ENCODE measurements at places on chromosomes 3 and 15.

DNA sequence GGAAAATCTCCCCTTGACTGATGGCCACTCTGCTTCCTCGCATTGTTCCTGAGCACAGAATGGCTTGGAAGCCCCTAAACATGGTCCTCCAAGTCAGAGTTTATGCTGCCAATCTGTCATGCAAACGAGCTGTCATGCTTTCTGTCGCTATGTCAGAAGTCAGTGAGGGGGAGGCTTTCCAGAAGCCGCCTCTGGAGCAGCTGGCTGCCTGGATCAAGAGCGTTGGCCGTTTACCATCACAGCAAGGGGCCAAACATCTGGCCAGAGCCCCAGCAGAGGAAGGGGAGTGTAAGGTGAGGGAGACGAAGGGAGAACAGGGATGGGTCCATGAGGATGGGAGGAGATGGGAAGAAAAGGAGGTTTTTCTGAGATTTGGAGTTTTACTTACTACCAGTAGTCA, 372.6 kb upstream of the NR2F2 start:
- no peak for DNase-seq

- no peak for DNase-seq
These were observed 95.7 kb upstream of the C3orf80 start for GRCh38 chr3:160129459-160130061.

- DNase-seq = no peak
These were observed 67.4 kb downstream of the IMPG2 start for GRCh38 chr3:101252945-101253344.

- no peak for DNase-seq
These were observed 1036.6 kb downstream of the NTRK3 start for GRCh38 chr15:87219650-87220615.

DNA sequence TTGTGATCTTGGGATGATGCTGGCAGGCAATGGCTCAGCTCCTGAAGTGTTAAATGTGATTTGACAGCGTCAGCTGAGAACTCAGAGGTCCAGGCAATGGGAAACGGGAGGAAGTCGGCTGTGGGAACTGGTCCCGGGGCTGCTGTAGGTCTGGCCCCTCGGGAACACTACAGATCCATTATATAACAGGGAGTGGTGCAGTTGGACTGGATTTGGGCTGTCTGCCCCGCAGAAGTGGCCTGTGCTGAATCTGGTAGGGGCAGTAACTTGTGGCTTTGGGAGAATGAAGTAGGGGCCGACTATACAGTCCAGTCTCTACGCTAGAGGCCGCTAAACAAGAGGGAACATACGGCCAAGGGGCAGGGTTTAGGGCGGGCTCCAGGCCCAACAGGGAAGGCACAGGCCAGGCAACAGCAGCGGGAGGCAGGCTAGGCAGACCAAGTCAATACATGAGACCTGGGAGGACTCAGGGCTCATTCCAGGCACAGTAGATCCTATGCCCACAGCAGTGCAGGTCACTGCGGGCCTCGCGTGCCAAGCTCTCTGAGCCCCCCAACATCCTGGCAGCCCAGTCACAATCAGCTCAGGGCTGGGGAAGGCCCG, 20.3 kb upstream of the IL16 start:
- no peak for DNase-seq

DNA sequence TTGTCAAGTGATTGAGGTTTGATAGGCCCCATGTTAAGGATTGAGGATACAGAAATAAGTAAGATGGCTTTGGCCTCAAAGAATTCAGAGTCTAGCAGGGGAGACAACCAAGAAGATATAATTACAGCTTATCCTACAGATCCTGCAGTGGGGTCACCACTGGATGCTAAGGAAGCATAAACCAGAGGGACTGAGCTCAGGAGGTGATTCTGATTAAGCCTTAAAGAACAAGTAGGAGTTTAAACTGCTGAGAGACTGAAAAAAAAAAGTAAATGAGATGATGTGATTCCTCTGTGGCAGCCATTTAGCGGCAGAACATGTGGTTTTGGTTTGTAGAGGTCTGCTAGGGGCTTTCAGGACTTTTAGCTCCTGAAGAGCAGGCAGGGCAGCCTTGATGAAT, 72.1 kb upstream of the ROPN1 start:
- DNase-seq = no peak

DNA sequence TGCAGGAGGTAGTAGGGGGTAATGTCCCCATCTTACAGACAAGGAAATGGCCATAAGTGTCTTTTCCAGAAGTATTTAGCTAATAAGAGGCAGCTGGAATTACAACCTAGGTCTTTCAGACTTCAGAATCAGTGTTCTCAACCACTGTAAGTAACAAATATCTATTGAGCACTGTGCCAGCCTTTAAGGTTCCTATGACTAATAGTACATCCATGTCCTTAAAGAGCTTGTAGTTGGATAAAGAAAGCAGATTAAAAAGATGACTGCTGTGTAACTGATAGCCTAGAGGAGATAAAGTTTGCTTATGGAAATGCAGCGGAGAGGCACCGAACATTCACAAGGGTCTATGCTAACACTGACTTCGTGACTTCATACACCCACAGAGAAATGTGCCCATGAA, 136.0 kb downstream of the KCNMB2 start:
- no peak for DNase-seq

DNA sequence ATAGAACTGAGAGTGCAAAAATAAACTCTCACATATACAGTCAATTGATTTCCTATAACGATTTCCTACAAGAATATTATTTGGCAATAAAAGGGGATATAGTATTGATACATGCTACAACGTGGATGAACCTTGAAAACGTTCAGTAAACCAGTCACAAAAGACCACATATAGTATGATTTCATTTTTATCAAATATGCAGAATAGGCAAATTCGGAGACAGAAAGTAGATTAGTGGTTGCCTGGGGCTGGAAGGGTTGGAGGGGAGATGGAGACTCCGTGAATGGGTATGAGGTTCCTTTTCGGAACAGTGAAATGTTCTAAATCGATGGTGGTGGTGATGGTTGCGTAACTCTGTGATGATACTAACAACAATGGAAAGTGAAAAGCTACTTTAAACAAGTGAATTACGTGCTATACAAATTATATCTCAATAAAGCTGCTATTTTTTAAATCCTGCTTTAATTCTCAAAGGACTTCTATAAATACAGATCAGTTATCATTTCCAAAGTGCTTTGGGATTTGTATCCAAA, 6.0 kb downstream of the APOD start:
- no peak for DNase-seq

- no peak for DNase-seq
These were observed 530 bp upstream of the FBXL22 start for GRCh38 chr15:63596676-63597037.

DNA sequence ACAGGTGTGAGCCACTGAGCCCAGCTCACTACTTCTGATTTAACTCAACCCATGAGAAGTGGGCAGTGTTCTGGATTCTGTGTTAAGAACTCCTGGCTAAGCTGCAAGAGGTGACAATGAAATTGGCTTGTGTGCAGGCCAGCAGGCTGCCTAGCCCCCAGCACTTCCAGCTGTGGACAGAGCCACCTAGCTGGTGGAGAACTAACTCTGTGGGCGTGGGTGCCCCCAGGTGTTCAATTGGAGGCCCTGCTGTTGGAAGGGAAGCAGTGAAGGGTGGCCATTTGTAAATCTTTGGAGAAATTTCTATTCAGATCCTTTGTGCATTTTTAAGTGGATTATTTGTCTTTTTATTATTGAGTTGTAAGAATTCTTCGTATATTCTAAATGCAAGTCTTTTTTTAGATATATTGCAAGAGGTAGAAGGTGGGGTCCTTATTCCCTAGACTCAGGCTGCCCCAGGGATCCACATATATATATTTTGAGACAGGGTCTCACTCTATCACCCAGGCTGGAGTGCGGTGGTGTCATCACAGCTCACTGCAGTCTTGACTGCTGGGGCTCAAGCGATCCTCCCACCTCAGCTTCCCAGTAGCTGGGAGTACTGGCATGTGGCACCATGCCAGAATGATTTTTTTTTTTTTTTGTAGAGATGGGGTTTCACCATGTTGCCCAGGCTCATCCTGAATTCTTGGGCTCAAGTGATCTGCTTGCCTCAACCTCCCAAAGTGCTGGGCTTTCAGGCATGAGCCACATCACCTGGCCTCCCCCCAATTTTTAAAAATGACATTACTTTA, 7.2 kb upstream of the SCAMP5 start:
- DNase-seq = peak; percentile 34

GRCh38 chr3:46932455-46933225, 43.9 kb downstream of the CCDC12 start:
- no peak for DNase-seq

GRCh38 chr15:91117375-91117774, 17.3 kb downstream of the SV2B start:
- no peak for DNase-seq

DNA sequence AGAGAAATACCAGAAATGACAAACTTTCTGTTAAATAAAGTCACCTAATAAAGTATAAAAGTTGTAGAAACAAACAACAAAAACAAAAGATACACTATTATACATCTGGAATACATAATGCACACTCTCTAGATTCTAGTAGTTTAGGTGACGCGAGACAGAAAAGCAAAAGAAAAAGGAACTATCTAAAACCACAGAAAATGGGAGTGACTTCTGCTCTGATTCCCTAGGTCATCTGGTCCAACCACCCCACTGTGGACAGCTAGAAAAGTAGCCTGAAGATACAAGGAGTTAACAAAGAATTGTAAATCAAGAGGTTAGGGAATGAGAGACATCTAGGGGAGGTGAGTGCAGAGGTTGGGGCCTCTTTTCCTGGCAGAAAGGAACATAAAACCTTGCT, 39.1 kb downstream of the DHX36 start:
- no peak for DNase-seq

- DNase-seq = no peak
These were observed 53.3 kb downstream of the GJD2 start for GRCh38 chr15:34701536-34701935.

DNA sequence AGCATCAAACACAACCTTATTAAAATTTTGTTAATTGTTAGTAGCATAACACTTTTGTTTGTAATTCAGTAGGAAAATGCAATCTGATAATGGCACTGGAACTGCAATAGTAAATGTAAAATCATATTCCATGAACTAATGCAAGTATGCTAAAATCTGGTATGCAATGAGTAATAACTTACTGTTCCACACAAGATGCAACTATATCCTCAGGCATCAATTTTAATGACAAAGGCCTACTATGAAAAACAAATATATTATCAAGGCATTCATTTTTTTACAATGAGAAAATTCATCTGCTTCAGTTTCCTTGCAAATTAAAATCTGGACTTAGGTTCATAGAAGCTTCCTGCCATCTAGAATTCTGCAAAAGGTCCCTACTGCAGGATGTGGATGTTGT, 1.4 kb upstream of the NSMCE3 start:
- no peak for DNase-seq

DNA sequence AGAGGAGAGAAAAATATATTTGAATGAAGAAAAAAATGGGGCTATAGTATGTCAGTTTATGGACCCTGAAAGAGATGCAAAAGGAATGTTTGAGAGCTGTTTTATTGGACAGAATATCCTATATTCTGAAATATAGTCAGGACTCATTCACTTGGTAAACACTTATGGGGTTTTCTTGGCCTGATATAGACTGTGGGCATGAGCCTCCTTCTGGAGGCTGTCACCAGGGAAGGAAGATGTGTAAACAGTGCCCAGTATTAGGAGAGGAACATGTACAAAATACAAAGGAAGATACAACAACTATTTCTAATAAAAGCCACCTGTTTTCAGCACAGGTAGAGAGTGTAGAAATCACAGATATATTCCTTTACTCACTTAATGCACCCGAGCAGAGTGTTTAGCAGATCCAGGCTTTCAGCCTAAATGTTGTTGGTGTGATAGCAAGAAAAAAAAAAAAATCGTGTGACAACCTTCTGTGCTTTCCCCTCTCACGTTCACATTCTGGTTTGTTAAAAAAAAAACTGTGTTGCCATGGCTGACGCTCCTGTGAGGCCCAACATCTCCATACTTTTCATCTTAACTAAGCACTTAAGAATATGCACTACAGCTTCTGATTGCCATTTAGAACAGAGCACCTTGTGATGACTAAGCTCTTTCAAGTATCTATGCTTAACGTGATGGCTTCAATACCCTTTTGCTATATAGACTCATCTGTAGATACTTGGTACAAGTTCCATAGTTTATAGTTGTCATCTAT, 134.1 kb downstream of the MBNL1 start:
- DNase-seq = peak; percentile 23

GRCh38 chr3:60053526-60054265, 1003.9 kb upstream of the CFAP20DC start:
- DNase-seq = peak; percentile 71

DNA sequence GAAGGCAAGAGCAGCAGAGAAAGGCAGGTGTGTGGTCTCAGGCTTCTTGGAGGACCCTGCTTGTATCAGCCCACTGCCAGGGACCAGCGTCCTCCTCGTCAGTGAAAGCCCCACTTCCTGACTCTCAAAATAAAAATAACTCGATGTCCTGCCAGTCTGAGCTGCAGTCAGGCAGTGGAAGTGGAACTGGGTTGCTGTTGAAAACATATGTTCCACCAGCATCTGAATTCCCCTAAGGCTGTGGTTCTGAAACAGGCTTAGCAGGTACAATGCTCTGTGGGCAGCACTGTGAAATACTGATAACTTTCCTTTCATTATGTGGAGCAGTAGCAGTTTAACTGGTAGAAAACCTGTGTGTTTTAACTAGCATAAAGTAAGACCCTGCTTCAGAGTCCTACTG, 121.6 kb upstream of the EIF1B start:
- DNase-seq = no peak

GRCh38 chr15:90210593-90210992, 9.5 kb downstream of the SEMA4B start:
- DNase-seq = no peak

- DNase-seq = no peak
These were observed 1.0 kb downstream of the CSPG5 start for GRCh38 chr3:47577583-47578118.

- no peak for DNase-seq
These were observed 76.9 kb upstream of the ICE2 start for GRCh38 chr15:60555806-60556205.

- DNase-seq = peak; percentile 31
These were observed 36.9 kb upstream of the TRIM59 start for GRCh38 chr3:160486459-160486869.

GRCh38 chr3:58824285-58824684, 157.7 kb upstream of the FAM3D start:
- DNase-seq = peak; percentile 7

GRCh38 chr3:13746385-13746784, 133.5 kb downstream of the WNT7A start:
- DNase-seq = no peak

DNA sequence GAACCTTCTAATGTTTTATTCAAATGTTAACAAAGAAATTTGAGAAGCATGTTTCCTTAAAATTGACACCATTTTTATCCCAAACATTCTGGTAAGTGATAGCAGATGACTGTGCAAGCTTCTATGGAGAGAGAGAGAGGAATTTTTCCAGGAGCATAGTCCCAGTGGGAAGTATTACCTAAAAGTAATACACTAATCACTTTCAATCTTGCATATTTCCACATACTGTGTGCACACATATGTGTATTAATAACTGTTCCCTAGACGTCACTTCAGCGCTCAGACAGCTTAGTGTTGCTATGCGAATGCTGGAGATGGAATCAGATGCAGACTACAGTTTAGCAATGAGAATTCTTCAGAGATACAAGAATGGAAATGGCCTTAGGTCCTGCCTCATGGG, 424.3 kb upstream of the TPRG1 start:
- no peak for DNase-seq

GRCh38 chr3:149813367-149814281, 609 bp downstream of the RNF13 start:
- peak; percentile 11 for DNase-seq

GRCh38 chr15:65937054-65937453, 67.8 kb downstream of the RAB11A start:
- no peak for DNase-seq

- no peak for DNase-seq
These were observed 630 bp downstream of the LXN start for GRCh38 chr3:158671821-158672214.

- no peak for DNase-seq
These were observed 14.3 kb upstream of the DENND4A start for GRCh38 chr15:65806397-65806796.
